ENCODE measurements at places on chromosomes 13 and 19.

DNA sequence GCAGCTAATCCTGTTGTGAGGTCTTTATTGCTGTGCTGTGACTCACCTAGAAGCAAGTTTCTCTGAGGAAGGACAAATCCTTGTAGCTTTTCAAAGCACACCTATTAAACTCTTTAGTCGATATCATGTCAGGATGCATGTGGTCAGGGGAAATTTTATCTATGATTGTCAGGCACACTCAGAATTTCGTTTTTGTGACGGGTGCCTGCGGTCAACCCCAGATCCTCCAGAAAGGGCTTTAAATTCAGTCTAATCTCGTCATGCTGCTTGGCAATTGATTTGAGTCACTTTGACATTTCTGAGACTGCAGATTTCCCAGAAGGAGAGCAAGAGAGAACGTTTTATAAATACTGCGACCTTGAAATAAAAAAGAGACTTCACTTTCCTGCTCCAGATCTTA lies 316.9 kb downstream of the FGF9 start:
- no peaks in the 10 kb centered on the region for H3K4me1 ChIP-seq
- DNase-seq, result no peak
- H3K27me3 ChIP-seq, result no peaks in the 10 kb centered on the region
- peak overlapping the region; percentile 70 for H3K27ac ChIP-seq

GRCh38 chr19:31890230-31890629 lies 455.2 kb upstream of the ZNF507 start:
- H3K4me3 ChIP-seq, result no peak overlapping the region
- H3K27me3 ChIP-seq, result peaks cover 18% of the 10 kb centered on the region
- no peak overlapping the region for H3K27ac ChIP-seq
- H3K4me1 ChIP-seq, result no peaks in the 10 kb centered on the region

GRCh38 chr13:25300861-25301346 lies 521 bp upstream of the NUP58 start:
- peaks cover 19% of the 10 kb centered on the region for H3K36me3 ChIP-seq
- DNase-seq, result no peak
- H3K4me1 ChIP-seq, result peaks cover 29% of the 10 kb centered on the region
- peak overlapping the region; percentile 92 for H3K4me3 ChIP-seq
- H3K27me3 ChIP-seq, result peaks cover 29% of the 10 kb centered on the region

DNA sequence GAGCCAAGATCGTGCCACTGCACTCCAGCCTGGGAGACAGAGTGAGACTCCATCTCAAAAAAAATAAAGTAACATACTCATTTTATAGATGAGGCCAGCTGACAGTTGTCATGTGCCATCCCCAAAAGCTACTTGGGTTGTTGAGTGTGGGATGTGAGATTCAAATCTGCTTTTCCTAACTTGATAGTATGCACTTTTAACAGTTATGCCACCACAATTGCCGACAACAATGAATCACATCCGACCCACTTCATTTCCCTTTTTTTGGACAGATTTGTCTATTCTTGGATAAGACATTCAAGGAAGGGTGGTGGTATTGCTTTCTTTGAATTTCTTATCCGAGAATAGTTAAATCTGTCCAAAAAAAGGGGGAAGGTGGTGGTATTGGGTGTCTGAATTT lies 16.3 kb upstream of the DNMT1 start:
- no peaks in the 10 kb centered on the region for H3K27me3 ChIP-seq
- DNase-seq, result no peak
- peaks cover 5% of the 10 kb centered on the region for H3K36me3 ChIP-seq
- no peak overlapping the region for H3K27ac ChIP-seq

DNA sequence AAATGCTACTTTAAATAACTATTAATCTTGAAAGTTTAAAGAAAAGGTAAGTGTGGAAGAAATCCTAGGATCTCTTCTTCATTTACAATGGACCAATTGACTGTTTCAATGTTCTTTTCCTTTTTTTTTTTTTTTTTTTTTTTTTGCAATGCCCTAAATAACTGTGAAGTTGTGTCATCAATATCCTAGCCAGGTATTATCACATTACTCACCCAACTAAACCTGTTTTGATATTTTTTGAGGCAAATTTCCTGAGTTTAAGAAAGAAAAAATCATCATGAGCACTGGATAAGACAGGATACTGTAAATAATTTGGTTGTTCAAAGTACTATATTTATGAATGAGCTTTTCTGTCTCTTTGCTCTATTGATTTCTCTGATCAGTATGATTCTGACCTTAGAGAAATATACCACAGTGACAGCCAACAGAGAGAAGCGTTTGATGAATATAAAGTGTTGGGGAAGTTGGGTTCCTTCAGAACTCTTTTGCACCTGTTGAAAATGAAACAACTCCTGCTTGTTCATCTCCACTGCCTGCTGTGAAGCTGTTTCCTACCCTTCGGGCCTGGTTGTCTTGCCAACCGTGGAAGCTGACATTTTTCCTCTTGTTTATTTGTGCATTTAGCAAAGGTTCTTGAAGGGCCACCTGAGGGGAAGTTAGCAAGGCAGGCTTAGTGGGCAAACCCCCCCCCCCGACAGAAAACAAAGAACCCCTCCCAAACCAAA lies 1220.5 kb upstream of the SLC10A2 start:
- H3K27me3 ChIP-seq, result no peaks in the 10 kb centered on the region
- DNase-seq, result no peak
- H3K4me3 ChIP-seq, result no peak overlapping the region
- no peaks in the 10 kb centered on the region for H3K4me1 ChIP-seq

DNA sequence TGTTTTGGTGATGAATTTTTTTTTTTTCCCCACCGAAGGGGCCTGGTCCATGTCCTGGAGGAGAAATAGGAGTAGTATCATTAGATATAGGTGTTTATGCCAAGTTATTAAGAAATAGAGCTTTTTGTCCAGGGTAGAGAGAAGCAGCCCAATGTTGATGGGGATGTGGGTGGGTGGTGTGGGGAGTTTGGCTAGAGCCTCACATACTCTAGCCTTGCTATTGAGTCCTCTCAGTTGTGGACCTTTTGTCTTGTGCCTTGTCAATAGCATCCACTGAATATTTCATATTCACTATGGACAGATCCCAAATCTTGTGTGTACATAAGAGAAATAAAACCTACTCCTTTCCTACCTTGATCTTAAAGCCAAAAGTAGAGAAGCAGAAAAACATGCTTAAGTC lies 134.0 kb downstream of the LMO7 start:
- peaks cover 3% of the 10 kb centered on the region for H3K4me1 ChIP-seq
- DNase-seq, result no peak
- no peaks in the 10 kb centered on the region for H3K36me3 ChIP-seq
- H3K27me3 ChIP-seq, result no peaks in the 10 kb centered on the region
- H3K27ac ChIP-seq, result no peak overlapping the region
- no peak overlapping the region for H3K4me3 ChIP-seq

- DNase-seq, result no peak
- no peaks in the 10 kb centered on the region for H3K36me3 ChIP-seq
- no peak overlapping the region for H3K27ac ChIP-seq
- peaks cover 48% of the 10 kb centered on the region for H3K27me3 ChIP-seq
- peaks cover 2% of the 10 kb centered on the region for H3K4me1 ChIP-seq
Observed at GRCh38 chr13:27704681-27705080, 83.0 kb downstream of the POLR1D start.

- no peaks in the 10 kb centered on the region for H3K36me3 ChIP-seq
- H3K27ac ChIP-seq, result no peak overlapping the region
- H3K4me3 ChIP-seq, result no peak overlapping the region
- H3K4me1 ChIP-seq, result no peaks in the 10 kb centered on the region
Observed at GRCh38 chr13:99590519-99591011, 89.3 kb downstream of the TM9SF2 start.

DNA sequence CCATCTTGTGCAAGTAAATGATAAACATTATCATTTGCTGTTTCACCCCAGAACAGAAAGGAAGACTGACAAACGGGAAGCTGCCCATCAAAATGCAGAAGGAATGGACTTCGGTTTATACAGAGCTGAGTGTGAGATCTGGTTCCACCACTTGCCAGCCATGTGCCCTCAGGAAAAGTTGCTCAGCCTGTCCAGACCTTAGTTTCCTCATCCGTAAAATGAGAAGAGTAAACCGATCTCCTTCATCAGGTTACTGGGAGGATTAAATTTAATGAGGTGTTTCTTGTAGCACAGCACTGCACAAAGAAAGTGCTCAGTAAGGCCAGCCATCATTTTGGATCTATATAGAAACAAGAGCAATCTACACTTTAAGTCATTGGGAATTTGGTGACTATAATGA lies 36.7 kb upstream of the SERP2 start:
- no peak overlapping the region for H3K4me3 ChIP-seq
- no peak overlapping the region for H3K27ac ChIP-seq
- H3K36me3 ChIP-seq, result no peaks in the 10 kb centered on the region
- H3K4me1 ChIP-seq, result no peaks in the 10 kb centered on the region

- peak overlapping the region; percentile 100 for H3K4me3 ChIP-seq
- DNase-seq, result no peak
- H3K27ac ChIP-seq, result peak overlapping the region; percentile 96
Observed at GRCh38 chr19:17510220-17510993, 1.0 kb upstream of the PGLS start.

- H3K36me3 ChIP-seq, result peaks cover 22% of the 10 kb centered on the region
- H3K4me1 ChIP-seq, result peaks cover 22% of the 10 kb centered on the region
- H3K27me3 ChIP-seq, result no peaks in the 10 kb centered on the region
Observed at GRCh38 chr19:21519488-21519887, 14.1 kb downstream of the ZNF429 start.

DNA sequence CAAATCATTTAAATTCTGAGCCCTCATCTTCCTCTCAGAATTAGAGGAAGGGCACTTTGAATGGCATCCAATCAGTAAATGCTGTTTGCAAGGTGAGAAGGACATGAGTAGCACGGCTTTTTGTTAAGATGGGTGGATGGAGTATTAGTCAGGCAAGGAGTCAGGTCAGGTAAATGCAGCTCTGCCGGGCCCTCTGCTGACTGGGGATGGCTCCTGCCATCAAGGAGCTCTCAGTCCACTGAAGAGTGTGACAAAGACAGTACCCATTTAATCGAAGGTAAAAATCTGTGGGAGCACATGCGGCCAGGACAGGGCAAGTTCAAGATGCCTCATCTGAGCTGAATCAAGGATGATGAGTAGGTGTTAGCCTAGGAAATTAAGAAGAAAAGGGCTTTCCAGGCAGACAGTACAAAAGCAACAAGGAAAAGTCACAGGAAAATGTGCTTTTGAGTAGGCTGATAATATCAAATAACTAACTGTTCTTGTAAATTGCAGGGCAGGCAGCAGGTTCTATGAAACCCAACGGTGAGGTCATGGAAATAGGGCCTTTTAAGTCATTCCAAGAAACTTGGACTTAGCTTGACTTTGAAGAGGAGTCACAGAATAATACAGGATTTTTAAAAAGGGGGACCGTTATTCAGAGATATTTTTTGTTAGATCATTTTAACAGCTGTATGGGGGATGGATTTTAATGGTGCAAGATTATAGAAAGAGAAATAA lies 670.5 kb upstream of the ARGLU1 start:
- DNase-seq, result no peak
- no peak overlapping the region for H3K4me3 ChIP-seq
- H3K4me1 ChIP-seq, result no peaks in the 10 kb centered on the region
- no peak overlapping the region for H3K27ac ChIP-seq
- H3K27me3 ChIP-seq, result no peaks in the 10 kb centered on the region

DNA sequence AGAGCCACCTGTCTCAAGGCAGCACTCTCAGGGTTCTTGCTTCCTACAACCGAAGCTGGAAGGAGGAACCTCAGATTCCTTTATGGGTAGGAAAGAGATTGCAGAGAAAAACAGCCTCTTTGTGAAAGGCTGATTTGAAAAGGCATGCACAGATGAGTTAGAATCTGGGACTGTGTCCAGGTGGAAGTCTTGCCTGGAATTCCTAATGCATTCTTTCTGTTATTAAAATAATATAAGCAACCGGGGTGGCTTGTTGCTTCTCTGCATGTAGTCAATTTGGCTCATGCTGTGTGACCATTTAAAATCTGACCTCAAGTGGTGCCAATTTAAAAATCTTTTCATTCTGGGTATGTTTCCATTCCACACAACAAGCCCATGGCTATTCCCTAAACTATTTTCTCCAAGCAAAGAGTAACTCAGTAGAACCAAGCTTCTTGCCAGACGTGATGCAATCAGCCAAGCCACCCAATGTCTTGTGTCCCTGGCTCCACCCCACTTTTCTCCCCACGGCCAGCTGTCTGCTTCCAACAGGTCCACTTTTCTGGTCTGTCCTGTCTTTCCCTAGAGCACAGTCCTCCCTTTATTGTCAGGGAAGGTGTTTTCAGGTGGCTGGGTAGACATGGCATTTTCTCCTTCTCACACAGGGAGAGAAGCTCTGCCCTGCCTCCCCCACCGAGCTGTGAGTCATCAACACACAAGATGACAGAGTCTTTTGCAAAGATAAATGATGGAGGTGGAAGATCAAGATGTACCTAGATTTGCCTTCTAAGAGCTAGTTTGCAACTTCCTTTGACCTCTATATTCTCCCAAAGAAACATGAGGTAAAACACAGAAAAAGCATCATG lies 394.3 kb downstream of the FOXO1 start:
- peaks cover 13% of the 10 kb centered on the region for H3K4me1 ChIP-seq
- H3K4me3 ChIP-seq, result no peak overlapping the region
- H3K27me3 ChIP-seq, result peaks cover 10% of the 10 kb centered on the region
- peak overlapping the region; percentile 26 for H3K27ac ChIP-seq
- H3K36me3 ChIP-seq, result no peaks in the 10 kb centered on the region

GRCh38 chr19:53847555-53847954 lies 20.1 kb upstream of the MYADM start:
- DNase-seq, result no peak
- H3K4me1 ChIP-seq, result peaks cover 2% of the 10 kb centered on the region
- peaks cover 3% of the 10 kb centered on the region for H3K36me3 ChIP-seq
- no peak overlapping the region for H3K4me3 ChIP-seq

- peak overlapping the region; percentile 39 for H3K4me3 ChIP-seq
- peak; percentile 24 for DNase-seq
- H3K27me3 ChIP-seq, result peaks cover 22% of the 10 kb centered on the region
- no peak overlapping the region for H3K27ac ChIP-seq
Observed at GRCh38 chr19:12090807-12091206, 26.3 kb downstream of the ZNF844 start.

GRCh38 chr13:98598043-98598442 lies 21.1 kb upstream of the STK24 start:
- no peak overlapping the region for H3K27ac ChIP-seq
- no peak for DNase-seq
- no peaks in the 10 kb centered on the region for H3K27me3 ChIP-seq
- no peak overlapping the region for H3K4me3 ChIP-seq
- no peaks in the 10 kb centered on the region for H3K36me3 ChIP-seq

DNA sequence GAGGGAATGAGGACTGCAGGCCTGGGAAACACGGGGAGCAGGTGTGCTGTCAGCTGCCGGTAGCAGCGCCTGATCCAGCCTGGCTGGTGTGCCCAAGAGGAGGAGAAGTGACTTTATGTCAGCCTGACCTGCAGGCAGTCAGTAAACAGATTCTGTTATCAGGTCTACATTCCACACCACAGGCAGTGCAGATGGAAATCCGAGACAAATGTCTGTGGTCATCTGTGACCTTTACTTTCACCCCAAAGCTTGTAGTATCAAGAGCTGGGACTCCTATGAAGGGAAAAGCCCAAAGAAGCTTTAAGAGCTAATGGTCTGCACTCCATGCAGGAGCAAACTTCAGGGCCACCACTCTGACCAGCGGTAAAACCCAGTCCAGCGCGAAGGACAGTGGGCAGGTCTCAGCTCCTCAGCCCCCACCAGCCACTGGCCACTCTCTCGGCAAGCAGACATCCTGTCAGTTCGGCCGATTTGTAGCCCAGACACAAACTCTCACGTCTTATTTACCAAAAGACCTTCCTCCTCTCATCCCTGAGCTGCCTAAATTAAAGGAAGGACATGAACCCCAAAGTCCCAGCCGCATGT lies 7.7 kb downstream of the EPS15L1 start:
- peak overlapping the region; percentile 13 for H3K4me3 ChIP-seq
- no peak for DNase-seq
- H3K4me1 ChIP-seq, result peaks cover 54% of the 10 kb centered on the region
- no peaks in the 10 kb centered on the region for H3K27me3 ChIP-seq
- peaks cover 8% of the 10 kb centered on the region for H3K36me3 ChIP-seq
